ENCODE measurements at places on chromosomes 16 and 17.

DNA sequence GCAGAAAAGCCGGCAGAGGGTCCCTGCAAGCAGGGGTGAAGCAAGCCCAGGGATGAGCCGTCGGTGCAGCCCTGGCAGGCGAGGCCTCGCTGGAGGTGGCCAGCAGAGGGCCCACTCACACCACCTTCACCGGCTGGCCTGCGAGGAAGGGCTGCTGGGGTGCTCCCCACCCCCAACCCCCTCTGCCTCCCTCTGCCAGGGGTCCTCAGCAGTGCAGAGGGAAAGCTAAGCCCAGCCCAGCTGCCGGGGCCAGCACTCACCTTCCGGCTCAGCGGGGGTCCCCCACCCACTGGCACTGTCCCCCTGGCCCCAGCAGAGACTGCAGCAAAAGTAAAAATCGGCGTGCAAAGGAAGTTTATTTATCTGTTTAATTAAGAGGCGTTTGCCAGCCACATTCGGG, 113.4 kb downstream of the ENGASE start:
- no peaks in the 10 kb centered on the region for H3K4me1 ChIP-seq
- H3K36me3 ChIP-seq: no peaks in the 10 kb centered on the region
- no peak overlapping the region for H3K4me3 ChIP-seq
- H3K27ac ChIP-seq: no peak overlapping the region
- peaks cover 91% of the 10 kb centered on the region for H3K27me3 ChIP-seq

GRCh38 chr17:27106347-27106981, 187.4 kb upstream of the WSB1 start:
- no peak overlapping the region for H3K4me3 ChIP-seq
- no peaks in the 10 kb centered on the region for H3K27me3 ChIP-seq
- H3K4me1 ChIP-seq: no peaks in the 10 kb centered on the region
- no peak overlapping the region for H3K27ac ChIP-seq

DNA sequence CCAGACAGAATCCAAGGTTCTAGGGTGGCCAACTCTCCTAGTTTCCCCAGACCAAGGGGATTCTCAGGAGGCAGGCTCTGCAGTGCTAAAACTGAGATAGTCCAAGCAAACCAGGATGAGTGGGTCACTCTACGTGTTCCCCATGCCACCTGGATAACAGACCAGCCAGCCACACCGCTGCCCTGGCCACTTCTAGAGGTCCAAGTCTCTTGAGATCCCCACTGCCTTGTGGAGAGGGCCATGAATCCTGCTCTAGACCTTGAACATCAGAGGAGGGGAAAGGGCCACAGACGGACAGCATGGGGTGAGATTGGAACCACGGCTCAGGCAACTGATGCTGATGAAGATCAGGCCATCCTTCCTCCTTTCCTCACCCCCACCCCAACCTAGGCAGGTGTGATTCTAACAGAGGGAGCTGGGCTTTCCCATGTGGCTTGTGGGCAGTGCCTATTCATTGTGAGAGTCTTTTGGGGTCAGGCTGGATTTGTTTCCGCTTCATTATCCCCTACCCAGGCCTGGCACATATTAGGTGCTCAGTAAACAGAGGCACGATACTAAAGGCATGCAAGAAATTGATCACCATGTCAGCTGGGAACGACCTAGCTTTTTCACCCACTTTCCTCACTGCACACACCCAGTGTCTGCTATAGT, 16.8 kb upstream of the TVP23A start:
- H3K27ac ChIP-seq: no peak overlapping the region
- H3K4me1 ChIP-seq: no peaks in the 10 kb centered on the region
- no peak for DNase-seq
- no peaks in the 10 kb centered on the region for H3K27me3 ChIP-seq
- no peaks in the 10 kb centered on the region for H3K36me3 ChIP-seq

DNA sequence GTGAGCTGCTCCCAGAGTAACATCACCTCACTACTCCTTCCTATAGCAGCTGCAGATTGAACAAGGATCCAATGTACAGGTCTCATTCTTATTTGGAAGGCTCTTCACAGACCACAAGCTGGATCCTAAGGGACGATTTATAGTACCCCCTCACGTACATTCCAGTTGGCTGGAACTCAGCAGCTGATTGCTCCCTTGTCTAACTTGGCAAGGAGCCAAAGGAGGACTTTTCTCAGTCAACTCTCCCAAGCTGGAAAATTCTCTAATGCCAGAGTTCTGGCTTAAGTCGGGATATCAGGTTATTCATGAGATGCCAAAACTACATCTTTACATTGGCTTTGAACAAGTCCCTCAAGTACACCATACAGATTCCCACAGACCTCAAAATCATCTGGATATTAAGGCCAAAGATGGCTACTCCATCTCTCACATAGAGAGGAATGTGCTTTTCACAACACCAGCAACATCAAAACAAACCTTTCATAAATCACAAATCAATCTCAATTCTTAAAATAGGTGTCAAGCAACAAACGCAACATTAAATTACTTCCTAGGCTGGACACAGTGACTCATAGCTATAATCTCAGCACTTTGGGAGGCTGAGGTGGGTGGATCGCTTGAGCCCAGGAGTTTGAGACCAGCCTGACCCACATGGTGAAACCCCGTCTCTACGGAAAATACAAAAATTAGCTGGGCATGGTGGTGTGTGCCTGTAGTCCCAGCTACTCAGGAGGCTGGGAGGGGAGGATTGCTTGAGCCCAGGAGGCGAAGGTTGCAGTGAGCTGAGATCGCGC, 39.3 kb downstream of the SMG6 start:
- no peaks in the 10 kb centered on the region for H3K27me3 ChIP-seq
- peak overlapping the region; percentile 94 for H3K27ac ChIP-seq
- no peak for DNase-seq
- no peaks in the 10 kb centered on the region for H3K36me3 ChIP-seq

DNA sequence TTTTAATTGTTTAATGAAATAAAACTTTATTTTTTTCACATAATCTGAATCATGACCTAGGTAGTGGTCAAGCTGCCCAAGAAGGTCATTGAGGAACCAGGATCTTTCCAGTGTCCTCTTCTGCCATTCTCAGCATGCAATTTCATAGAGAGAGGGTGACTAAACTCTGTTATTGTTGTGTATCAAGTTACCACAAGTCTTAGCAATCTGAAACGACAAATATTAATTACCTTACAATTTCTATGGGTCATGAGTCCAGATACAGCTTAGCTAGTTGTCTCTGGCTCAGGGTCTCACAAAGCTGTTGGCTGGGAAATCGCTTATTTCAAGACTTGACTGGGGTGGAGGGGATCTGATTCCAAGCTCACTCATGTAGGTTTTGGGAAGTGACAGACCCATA, 37.6 kb downstream of the FTO start:
- DNase-seq: no peak
- no peaks in the 10 kb centered on the region for H3K36me3 ChIP-seq
- H3K4me1 ChIP-seq: peaks cover 16% of the 10 kb centered on the region

GRCh38 chr17:75638893-75639292, 5.7 kb downstream of the SMIM5 start:
- H3K36me3 ChIP-seq: peaks cover 2% of the 10 kb centered on the region
- no peak overlapping the region for H3K27ac ChIP-seq

GRCh38 chr16:19415461-19415860, 2.2 kb upstream of the TMC5 start:
- peaks cover 4% of the 10 kb centered on the region for H3K27me3 ChIP-seq
- no peaks in the 10 kb centered on the region for H3K4me1 ChIP-seq
- H3K27ac ChIP-seq: no peak overlapping the region
- no peaks in the 10 kb centered on the region for H3K36me3 ChIP-seq

- H3K4me3 ChIP-seq: no peak overlapping the region
- H3K27me3 ChIP-seq: peaks cover 2% of the 10 kb centered on the region
- no peaks in the 10 kb centered on the region for H3K4me1 ChIP-seq
- H3K36me3 ChIP-seq: no peaks in the 10 kb centered on the region
These were observed 189.0 kb downstream of the ZFHX3 start for GRCh38 chr16:72858665-72859493.

DNA sequence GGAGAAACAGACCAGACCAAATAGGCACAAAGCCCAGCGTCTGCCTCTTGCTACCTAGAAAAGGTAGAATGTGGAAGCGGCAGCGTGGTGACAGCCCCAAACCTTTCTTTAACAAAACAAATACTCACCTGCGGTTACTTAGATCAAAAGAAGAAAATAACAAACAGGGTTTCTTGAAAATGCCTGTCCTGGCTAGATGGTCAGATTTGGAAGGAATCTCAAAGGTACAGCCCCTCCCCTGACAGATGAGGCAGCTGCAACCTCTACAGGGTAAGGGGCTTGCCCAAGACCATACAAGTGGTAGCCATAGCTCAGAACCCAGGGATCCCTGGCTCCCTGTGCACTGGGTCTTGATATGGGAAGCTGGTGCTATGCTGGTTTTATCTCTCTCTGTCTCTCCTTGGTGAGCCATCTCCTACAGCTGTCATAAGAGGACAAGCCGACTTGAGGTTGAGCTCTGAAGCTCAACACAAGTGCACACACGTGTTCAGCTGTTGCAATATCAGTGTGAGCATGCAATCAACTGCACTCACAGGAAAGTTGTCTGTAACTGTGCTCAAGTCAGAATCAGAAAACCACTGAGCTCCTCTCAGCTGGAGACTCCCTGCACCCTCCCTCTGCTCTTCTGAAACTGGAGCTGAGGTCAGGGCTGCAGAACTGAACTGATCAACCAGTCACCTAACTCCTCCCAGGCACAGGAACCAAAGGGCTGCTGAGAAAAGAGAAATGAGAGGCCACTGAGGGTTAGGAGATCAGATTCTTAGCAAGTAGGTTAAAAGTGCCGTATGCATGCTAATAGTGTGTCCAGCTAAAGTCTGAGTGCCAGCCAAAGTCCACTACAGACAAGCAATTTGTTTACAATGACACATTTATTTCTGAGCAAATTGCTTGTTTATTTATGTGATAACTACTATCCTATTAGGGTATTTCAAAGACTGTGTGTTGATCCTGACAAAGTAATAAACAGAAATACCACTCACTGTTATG, 6.1 kb upstream of the RNF157 start:
- no peak overlapping the region for H3K4me3 ChIP-seq
- H3K27me3 ChIP-seq: peaks cover 7% of the 10 kb centered on the region
- peak overlapping the region; percentile 48 for H3K27ac ChIP-seq
- H3K36me3 ChIP-seq: no peaks in the 10 kb centered on the region
- no peak for DNase-seq
- peaks cover 54% of the 10 kb centered on the region for H3K4me1 ChIP-seq

DNA sequence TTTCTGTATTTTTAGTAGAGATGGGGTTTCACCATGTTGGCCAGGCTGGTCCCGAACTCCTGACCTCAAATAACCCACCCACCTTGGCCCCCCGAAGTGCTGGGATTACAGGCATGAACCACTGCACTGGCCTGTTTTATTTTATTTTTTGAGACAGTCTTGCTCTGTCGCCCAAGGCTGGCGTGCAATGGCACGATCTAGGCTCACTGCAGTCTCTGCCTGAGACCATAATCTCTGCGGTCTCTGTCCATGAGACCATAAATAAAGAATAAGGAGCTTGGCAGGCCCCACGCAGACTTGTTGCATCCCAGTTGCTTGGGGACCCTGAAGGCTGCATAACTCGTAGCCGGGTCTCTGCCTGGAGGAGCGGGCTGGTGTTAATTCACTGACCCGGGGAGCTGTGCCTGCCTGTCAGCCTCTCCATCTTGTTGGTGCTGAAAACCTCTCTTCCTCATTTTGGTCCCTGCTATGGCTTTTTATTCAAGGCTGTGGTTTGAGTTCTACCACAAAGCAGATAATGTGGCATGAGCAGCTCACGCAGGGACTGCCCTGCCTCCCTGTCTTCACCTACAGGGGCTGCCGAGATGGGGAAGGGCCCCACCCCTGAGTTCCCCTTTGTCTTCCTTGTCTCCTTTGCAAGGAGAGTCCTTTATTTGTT, 82.1 kb downstream of the MSI2 start:
- H3K4me1 ChIP-seq: no peaks in the 10 kb centered on the region
- DNase-seq: no peak
- H3K27me3 ChIP-seq: no peaks in the 10 kb centered on the region
- H3K4me3 ChIP-seq: no peak overlapping the region
- peaks cover 4% of the 10 kb centered on the region for H3K36me3 ChIP-seq

DNA sequence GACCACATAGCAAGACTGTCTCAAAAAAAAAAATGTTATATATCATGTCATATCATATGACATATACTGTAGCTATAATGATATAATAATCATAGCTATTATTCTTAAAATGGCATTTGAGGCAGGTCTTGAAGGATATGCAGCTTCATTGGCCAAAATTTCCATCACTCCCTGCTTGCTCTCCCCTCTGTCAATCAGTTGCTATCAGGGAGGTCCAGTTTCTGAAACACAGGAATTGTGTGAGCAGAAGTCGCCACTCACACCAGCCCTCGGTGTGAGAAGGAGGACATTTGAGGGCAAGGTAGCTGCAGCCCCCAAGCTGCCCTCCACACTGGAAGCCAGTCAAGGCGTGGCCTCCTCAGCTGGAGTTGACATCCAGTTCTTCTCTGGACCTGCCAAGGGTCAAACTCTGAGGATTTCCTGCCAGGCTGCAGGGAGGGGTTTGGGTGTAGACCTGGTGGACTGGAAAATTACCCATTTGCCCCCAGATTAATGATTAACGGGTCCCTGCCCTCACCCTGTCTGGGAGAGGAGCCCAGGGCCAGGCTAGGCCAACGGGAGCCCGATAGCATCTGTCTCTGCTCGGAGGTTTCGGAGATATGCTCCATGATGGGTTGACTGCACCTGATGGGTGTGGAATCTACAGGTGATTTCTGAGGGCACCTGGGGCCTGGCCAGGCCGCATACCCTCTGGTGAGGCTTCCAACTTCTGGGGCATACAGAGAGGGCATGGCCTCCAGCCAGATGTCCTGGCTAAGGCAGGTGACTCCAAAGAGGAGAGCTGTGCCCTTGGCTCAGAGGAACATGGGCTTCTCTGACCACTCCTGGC, 18.8 kb downstream of the WNT9B start:
- no peak overlapping the region for H3K4me3 ChIP-seq
- H3K4me1 ChIP-seq: no peaks in the 10 kb centered on the region
- H3K27me3 ChIP-seq: peaks cover 31% of the 10 kb centered on the region
- H3K36me3 ChIP-seq: no peaks in the 10 kb centered on the region
- H3K27ac ChIP-seq: no peak overlapping the region

DNA sequence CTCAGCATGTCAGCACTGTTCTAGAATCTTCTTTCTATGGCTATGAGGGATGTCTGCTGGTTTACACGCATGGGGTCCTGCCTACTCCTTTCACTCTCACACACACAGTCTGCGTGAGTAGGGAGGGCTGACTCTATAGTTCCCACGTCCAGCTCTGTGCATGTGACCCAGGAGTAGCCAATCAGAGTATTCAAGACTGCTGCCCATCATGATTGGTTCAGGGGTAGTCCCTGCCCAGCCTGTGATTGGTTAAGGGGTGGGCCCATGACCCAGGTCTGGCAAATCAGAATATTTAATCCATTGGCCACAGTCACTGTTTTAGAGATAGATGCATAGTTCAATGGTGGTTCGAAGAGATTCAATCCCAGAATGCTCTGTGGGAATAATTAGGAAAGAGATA, 151.3 kb upstream of the IRX3 start:
- H3K27ac ChIP-seq: no peak overlapping the region
- no peaks in the 10 kb centered on the region for H3K4me1 ChIP-seq
- DNase-seq: no peak
- peaks cover 2% of the 10 kb centered on the region for H3K27me3 ChIP-seq

DNA sequence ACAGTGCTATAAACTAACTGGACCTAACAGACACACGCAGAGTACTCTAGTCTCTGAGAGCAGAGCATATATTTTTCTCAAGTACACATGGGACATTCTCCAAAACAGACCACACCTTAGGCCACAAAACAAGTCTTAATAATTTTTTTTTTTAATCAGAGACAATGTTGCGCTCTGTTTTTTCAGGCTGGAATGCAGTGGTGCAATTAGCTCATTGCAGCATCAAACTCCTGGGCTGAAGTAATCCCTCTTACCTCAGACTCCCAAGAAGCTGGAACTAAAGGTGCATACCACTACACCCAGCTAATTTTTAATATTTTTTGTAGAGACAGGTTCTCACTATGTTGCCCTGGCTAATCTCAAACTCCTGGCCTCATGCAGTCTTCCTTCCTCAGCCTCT, 37.7 kb downstream of the ULK2 start:
- H3K36me3 ChIP-seq: peaks cover 2% of the 10 kb centered on the region
- H3K4me3 ChIP-seq: no peak overlapping the region
